Thoracic aorta (tissue), 2 donors: ENCODE measurements at places on chromosomes 16 and 17.

GRCh38 chr17:11097121-11097520, 143.9 kb upstream of the SHISA6 start:
- no peak for DNase-seq

DNA sequence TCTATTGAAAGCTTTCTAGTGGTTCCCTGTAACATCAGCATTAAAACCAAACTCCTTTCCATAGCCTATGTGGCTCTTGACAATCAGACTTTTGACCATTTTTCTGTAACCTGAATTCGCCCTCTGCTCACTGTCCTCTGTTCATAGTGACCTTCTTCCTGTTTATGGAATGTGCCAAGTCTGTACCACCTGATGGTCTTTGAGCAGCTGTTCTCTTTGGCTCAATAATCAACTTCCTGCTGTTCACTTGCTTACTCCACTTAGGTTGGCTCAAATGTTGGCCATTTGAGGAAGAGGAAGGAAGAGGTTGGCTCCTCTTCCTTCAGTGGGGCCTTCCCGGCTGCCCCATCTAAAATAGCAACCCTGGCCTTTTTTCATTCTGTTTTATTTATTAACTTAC, 251.5 kb downstream of the CA10 start:
- DNase-seq: no peak

GRCh38 chr16:19382887-19383816, 34.5 kb upstream of the TMC5 start:
- DNase-seq: no peak

DNA sequence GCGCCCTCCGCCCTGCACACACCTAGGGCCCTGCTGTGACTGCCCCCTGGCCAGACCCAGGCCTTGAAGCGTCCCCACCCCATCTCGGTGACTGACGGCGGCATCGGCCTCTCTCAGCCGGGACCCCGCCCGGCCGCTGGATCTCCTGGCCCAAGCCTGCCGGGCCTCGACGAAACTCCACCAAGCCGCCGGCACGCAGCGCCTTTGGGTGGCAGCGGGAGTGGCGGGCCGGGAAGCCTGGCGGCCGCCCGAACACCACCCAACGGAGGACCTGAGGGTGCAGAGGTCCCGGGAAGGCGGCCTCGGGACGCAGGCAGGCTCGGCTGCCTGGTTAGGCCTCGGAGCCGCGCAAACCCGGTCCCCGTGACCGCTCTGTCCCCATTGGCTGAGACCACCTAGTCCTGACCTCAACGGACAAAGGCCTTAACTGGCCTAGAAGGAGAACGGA, 12.0 kb upstream of the TMEM97 start:
- no peak for DNase-seq

GRCh38 chr16:86040496-86040895, 141.5 kb downstream of the IRF8 start:
- no peak for DNase-seq

GRCh38 chr16:30924076-30924912, 922 bp downstream of the FBXL19 start:
- no peak for DNase-seq

DNA sequence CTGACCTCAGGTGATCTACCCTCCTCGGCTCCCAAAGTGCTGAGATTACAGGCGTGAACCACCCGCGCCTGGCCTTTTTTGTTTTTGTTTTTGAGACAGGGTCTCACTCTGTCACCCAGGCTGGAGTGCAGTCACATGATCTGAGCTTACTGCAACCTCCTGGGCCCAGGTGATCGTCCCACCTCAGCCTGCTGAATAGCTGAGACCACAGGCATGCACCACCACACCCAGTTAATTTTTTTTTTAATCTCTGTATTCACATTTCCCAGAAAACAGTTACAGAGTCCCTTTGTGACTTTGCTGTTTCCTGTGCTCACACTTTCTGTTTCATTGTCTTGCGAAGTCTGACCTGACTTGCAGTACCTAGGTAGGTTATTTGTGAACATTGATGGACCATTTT, 2.7 kb downstream of the CLUAP1 start:
- no peak for DNase-seq

DNA sequence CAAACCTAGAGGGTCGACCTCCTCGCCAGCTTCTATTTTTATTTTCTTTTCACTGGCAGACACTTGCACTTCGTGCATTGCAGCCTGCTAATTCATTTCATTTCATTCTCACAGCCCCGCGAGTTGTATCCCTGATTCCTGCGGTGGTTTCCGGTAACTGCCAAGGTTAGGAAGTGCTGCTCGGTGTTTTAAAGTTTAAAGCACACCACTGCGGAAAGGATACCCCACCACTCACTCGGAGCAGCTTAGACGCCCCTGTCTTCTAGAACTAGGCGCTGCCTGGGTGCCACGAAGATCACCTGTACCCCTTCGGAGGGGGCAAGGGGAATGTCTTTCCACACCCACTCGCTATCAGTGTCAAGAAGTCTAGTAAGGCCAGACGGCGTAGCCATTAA, 509 bp downstream of the CNEP1R1 start:
- no peak for DNase-seq

DNA sequence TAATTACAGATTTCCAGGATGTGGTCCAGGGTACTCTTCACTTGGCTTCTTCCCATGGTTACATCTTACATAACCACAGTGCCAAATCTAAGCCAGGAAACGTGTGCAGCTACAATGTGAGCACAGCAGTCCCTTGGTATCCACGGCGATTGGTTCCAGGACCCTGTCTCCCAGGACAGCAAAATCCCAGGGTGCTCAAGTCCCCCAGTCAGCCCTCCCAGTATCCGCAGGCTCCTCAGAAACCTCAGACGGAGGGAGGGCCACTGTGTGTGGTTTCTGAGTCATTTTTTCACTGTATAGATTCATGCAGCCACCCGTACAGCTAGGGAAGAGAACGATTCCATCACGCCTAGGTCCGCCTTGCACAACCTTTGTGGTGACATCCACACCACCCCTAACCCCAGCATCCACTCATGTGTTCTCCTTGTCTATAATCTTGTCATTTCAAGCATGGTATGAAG, 11.1 kb upstream of the ATP2C2 start:
- DNase-seq: no peak

GRCh38 chr17:45230787-45231480, 9.2 kb downstream of the FMNL1 start:
- no peak for DNase-seq

DNA sequence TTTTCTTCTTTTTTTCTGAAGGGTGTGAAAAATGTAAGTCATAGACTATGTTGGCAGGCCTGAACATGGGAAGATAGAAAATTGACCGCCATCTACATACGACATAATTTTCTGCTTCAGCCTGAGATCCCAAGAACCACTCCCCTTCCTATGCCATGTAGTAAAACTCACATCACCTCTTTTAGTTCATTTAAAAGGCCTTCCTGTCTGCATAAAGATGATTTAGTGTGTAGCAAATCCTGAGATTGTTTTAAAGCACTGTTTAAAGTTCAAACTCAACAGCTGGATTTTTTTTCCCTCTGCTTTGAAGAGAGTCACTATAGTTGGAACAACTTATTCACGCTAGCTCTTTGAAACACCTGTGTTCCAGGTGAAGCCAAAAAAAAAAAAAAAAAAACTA, 101.5 kb downstream of the NLK start:
- DNase-seq: no peak

DNA sequence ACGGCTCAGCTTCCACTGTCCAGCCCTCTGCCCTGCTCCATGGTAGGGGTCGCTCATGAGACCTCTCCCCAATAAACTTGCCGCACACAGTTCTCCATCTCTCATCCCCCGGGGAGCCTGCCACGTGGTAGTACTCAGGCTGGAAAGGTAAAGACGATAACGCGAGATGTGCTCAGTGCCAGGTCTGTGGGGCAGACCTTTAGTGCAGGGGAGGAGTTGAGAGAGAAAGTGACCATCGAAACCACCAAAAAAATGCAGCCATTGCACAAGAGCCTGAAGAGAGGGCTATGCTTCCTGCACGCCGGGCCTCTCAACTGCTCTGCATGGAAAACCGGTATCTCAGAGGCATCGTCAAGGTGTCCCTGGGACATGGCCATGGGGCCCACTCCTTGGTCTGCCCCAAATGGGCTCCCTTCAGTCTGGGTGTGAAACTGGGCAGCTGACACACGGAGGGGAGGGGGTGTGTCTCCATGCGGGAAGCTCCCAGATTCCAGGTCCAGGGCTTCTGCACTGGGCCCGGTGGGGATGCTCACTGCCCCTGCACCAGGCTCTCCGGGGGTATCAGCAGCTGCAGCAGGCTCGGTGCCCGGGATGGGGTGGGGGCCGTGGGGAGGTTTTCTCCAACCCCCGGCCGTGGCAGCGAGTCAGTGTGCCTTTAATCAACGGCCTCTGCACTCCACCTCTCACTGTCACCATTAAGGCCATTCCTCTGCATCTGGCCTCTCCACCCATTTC, 4.7 kb upstream of the AANAT start:
- DNase-seq: no peak

GRCh38 chr17:63623786-63624530, 1.7 kb downstream of the MAP3K3 start:
- DNase-seq: no peak

- DNase-seq: no peak
Measured at GRCh38 chr17:59431601-59432000, 100.1 kb downstream of the YPEL2 start.

DNA sequence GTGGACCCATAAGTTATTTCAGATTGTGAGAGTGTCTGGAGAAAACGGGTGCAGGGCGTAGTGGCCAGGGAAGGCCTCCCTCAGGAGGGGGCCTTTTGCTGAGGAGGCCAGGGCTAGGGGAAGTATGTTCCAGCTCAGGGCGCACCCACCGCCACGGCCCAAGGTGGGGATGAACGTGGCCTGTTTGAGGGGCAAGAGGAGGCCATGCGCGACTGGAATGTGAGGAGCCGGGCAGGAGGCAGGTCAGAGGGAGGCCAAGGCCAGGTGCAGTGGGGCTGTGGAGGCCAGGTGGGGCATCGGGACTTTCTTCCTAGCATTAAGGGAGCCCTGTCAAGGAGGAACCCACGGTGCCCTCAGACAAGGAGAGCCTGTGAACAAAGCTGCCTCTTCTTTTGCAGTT, 26.7 kb downstream of the SLC12A3 start:
- DNase-seq: no peak

GRCh38 chr17:43438626-43439025, 39.8 kb downstream of the ARL4D start:
- no peak for DNase-seq

DNA sequence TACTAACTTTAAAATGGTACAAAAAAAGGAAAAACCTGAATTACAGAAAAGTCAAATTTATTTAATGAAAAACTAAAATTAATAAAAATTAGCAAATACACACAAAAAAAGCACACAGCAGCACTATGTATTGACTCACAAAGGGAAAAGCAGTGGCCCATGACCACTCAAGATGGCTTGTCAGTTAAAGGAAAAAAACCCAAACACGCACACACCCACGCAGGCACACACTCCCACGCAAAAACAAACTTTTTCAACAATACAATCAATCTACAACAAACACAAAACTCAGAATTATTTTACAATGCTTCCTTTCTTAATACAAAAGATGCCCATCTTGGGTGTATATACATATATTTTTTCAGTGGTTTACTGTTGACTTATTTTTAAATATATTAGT, 24.2 kb downstream of the SIAH1 start:
- DNase-seq: no peak

DNA sequence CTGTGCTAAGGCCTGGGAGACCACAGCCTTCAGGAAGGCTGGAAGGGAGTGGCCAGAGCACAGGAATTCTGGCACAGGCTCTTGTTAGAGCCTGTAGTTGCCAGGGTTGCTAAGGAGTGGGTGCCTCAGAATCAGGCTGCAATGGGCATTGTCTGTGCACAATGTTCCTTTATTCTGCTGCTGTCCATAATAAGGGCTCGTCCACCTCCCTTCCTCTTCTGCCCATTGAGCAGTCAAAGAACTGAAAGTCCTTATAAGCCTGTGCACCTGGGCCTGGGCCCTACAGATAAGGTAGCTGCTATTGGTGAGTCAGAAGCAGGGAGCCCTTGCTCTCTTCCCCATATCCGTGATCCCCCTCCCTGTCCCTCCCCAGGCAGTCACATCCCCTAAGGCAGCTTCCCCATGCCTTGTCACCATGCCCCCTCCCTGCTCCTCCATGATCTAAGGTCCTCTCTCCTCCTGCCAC, 5.4 kb upstream of the CNGB1 start:
- DNase-seq: no peak

GRCh38 chr16:14560523-14560922, 69.5 kb downstream of the PARN start:
- no peak for DNase-seq

DNA sequence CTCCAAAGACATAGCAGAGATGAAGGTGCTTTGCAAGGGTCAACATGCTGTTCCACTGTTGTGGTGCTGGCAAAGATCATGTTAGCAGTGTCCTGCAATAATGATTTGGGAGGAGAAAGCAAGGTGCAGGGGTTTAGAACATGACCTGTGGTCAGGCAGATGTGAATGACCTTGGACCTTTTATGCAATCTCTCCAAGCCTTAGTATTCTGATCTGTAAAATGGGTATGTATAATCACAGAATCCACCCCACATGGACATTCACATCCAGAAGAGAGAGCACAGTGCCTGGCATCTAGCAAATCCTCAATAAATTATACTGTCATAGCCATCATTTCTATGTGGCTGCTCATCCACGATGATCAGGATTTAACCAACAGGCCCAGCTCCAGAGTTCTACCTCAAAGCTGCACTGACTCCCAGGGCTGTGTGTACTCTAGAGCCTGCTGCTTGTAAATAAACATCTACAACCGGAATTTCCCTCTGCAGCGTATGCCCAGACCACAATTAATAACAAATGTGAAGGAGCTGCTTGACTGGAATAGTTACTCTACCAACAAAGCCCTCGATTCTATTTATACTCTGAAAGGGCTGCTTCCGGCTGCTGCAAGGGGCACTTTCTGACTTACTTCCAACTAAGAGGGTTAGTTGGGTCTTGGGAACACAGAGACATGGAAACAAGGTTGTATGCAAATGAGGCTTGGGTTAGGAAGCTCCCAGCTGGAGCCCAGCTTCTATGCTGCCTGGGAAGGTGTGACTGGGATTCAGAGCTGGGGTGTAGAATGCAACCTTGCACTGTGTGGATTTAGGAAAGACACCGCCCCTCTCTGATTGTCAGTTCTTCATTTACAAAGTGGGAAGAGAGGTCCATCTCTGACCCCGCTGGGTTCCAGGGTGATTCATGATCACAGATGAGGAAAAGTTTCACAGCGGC, 265.2 kb downstream of the XYLT1 start:
- no peak for DNase-seq

DNA sequence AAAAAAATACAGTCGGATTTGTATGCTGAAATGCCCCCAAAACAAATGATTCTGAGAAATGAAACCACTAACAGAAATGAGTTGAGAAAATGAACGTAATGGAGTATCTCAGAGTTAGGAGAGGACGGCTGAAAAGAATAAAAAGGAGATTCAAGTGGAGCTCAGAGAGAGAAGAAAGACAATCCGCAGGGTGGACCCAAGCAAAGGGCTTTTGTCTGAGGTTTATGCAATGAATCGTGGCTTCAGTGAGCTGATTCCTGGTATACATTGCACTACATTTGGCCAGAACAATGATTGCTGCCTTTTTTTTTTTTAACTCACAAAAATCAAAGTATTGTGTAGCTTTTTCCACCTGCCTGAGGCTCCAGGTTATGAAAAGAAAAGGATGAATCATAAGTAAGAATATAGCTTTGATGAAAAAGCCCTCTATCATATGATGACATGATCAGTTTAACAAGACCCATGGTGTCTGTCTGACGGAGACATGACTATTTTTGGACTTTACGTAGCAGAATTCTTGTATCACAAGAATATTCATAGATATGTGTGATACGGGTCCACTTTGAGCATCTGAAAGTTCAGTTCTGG, 4.4 kb upstream of the MED9 start:
- DNase-seq: no peak
